ENCODE measurements at places on chromosomes 3 and 15.

GRCh38 chr3:130844462-130844861, 49.4 kb upstream of the ATP2C1 start:
- DNase-seq, result no peak

DNA sequence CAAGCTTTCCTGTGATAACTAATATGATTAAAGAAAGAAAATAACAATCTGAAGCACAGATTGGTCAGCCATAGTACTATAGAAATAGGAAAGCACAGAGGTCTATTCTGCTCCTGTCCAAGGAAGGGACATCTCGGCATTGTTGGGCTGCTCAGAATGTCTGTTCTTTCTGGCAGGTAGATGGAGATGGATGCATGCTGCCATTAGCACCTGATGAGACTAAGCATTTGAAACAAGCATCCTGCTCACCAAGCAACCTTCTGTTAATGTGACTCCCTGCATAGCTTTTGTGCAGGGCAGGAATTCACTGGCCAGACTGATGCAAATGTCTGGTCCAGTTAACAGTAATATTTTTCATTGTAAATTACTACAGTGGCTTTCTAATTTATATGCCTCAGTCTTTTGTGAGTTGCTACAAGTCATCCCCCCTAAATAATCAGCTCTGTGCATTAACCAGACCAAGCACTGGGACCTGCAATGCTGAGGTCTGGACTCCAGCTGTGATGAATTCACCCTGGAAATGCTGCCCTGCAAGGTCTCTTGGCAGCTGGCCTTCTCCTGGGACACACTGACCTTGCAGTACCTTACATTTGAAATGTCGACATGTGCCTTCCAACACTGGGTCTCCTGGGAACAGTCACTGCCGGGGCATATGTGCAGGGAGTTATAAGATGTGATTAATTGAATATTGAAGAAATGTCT, 1123.7 kb downstream of the IGSF11 start:
- DNase-seq, result no peak

DNA sequence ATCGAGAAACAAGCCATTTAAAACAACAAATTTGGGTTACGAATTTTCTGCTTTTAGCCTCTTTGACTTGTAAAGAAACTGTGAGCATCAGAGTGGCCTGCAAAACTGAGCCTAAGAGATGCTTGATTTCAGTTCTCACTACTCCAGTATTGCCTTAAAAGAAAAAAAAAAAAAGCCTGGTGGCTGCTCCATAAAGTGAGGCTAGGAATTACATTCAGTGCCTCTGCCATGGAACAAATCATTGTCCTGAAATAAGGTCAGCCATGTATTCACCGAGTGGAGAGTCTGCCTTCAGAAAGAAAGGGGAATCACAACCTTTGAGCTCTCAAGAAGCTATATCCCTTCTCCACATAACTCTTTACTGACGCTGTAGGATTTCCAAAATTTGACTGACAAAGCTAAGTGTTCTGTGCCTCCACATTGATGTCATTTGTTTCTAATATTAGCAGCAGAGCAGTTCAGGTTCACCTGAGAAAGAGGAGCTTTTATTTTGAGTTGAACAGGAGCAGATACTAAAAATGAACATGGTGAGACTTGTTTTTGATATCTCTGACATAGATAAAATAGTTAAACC, 137.3 kb downstream of the SSR3 start:
- DNase-seq, result no peak

- DNase-seq, result no peak
These were observed 237.5 kb downstream of the P3H2 start for GRCh38 chr3:189883113-189883753.

DNA sequence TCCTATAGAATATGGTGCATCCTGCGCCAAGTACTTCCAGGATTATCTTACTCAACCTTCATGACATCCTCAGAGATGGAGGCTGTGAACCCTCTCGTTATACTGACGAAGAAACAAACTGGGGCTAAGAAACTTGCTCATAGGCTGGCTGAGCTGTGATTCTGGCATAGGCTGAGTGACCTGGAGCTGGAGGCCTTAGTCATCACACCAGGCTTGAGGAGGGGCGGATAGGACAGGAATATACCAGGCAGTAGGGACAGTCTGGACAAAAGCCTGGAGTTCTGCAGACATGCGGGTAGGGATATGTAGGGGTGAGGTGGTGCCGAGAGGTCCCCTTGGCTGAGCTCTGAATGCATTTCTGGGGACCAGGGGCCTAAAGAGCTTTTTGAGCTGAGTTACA, 18.1 kb downstream of the HEMK1 start:
- DNase-seq, result no peak

DNA sequence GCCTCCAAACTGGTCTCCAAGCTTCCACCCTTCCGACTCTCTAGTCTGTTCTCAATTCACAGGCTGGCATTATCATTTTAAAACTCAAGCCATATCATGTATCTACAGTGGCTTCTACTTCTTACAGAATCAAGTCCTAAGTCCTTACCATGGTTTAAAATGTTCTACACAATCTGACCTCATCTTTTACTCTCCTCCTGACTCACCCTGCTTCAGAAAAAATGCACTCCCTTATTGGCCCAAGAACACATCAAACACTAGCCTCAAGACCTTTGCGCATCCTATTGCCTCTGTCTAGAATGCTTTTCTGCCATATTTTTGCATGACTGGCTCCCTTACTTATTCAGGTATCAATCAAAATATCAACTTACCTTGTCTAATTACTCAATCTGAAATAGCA, 11.0 kb downstream of the MRPL3 start:
- DNase-seq, result no peak

- DNase-seq, result no peak
These were observed 25.1 kb upstream of the GAP43 start for GRCh38 chr3:115598216-115598615.

- DNase-seq, result no peak
These were observed 104.5 kb downstream of the SST start for GRCh38 chr3:187565701-187566100.

- DNase-seq, result no peak
These were observed 372.8 kb downstream of the CTNNB1 start for GRCh38 chr3:41572092-41572491.

- DNase-seq, result no peak
These were observed 461.4 kb downstream of the DIPK2A start for GRCh38 chr3:144433006-144433405.

DNA sequence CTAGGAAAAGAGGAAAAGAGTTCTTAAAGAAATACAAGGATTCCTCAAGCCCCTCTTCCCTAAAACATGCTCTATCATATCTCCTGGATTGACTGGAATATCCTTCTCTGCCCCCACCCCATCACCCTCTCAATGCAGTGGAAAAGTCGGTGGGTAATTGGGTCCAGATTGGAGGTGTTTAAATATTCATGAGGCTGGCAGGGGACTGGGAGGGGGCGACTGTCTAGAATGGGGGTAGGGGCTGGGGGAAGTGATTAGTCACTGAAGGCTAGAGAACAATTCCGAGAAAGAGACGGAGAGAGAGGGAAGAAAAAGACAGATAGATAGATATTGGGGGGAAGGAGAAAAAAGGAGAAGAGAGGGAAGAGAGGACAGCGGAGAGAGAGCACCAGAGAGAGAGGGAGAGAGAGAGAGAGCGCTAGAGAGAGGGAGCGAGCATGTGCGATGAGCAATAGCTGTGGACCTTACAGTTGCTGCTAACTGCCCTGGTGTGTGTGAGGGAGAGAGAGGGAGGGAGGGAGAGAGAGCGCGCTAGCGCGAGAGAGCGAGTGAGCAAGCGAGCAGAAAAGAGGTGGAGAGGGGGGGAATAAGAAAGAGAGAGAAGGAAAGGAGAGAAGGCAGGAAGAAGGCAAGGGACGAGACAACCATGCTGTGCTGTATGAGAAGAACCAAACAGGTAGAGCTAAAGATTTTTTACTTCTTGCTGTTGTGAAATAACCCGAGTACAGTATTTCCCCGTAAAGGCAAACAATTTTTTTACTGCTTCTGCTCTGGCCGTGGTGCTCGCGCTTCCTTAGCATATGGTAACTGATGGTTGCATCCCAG, at the start of gene GAP43:
GAP43 (plus strand) TSS at position 467 of the 825 bp plus-strand sequence; CDS start at position 647, 180 bp downstream.
- peak; percentile 83 for DNase-seq

- DNase-seq, result no peak
These were observed 39.2 kb downstream of the SEMA3G start for GRCh38 chr3:52405601-52406110.

- peak; percentile 28 for DNase-seq
These were observed 44.4 kb upstream of the LARS2 start for GRCh38 chr3:45343947-45344346.

DNA sequence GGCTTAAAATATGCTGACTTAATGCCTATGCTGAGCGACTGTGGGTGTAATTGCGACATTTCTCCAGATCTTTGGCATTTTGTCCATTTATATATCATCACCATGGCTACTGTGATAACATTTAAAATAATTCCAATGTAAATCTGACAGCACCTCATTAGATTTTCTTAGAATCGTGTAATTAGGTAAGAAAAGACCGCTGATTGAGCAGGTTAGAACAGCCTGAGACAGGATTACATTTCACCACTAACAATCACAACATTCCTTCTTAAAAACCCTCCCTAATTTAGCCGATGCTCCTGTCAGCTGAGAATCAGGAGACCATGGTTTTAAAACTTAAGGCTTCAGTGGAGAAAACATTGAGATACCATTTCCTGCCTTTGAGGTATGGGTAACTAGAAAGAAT, 455.3 kb upstream of the PDZRN3 start:
- DNase-seq, result no peak

- DNase-seq, result peak; percentile 26
These were observed 595.2 kb upstream of the TBL1XR1 start for GRCh38 chr3:177792311-177793030.

GRCh38 chr15:96285305-96285704, 45.2 kb upstream of the NR2F2 start:
- DNase-seq, result peak; percentile 54

DNA sequence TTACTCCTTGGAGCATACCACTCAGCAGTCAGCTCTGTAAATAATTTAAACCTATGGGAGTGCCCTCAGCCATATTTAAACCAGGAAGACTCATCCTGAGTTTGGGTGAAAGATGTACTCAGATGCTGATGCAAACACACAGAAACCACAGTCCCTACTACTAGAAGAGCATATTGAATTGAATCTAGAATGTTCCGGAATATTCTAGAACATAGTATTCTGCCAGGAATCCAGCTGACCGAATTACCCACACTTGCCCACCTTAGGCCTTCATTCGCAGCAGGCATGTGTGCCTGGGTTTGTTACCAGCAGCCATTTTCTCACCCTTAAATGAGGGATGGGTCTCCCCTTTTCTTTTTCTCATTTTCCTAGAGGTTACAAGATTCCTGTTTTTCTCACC, 202.4 kb upstream of the ICE2 start:
- DNase-seq, result no peak

- no peak for DNase-seq
These were observed 45.4 kb downstream of the COMMD2 start for GRCh38 chr3:149706905-149707304.

- peak; percentile 39 for DNase-seq
These were observed 617.5 kb upstream of the CCDC54 start for GRCh38 chr3:106759731-106760130.

DNA sequence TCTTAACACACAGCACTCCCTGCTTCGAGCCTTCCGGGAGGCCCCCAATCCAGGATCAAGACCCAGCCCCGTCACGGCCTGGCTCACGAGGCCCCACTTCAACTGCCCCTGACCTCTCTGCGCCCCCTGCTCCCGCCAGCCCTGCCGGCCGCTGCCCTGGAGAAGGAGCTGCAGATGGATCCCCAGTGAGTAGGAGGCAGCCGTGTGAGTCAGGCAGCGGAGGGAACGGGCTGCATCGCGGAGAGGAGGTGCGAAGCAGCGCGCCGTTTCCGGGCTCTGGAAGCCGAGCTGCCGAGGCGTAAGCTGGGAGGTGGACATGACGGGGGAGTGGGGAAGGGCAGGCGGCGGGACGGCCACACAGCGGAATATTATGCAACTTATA, 133.4 kb downstream of the TPRA1 start:
- DNase-seq, result no peak

DNA sequence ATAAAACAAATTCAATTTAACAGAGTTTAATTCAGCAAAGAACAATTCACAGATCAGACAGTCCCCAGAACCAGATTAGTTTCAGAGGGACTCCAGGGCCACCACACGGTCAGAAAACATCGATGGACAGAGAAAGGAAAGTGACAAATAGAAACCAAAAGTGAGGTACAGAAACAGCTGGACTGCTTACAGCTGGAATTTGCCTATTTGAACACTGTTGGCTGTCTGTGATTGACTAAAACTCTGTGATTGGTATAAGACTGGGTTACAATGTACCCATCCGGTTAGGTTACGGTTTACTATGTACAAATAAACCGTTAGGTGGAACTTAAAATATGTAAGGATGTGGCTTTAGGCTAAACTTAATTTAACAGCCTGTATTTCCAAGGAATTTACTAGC, 30.3 kb downstream of the MOBP start:
- no peak for DNase-seq

DNA sequence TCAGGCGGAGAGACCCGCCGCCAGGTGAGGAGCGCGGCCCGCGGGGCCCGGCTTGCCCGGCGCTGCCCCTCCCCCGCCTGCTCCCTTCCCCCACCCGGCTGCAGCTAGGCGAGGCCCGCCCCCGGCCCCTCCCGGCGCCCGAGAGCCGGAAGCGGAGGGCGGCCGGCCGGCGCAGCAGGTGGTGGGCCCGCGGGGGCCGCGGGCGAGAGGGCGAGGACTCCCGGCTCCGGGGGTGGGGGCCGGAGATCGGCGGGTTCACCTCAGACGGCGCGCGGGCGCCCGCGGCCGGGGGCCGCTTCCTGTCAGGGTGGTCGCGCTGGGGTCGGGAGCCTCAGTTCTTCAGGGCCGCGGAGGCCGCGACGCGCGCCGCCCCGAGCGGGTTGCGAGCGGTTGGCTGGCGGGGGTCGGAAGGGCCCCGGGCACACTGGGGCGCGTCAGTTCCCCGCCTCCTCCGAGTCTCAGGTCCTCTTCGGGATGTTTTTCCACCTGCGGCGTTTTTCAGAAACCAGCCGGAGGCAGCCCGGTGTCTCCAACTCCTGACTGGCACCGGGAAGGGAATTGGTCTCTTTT, 395 bp downstream of the ZFAND6 start:
- peak; percentile 38 for DNase-seq

- DNase-seq, result no peak
These were observed 18.7 kb upstream of the RPP14 start for GRCh38 chr3:58287354-58287753.

- no peak for DNase-seq
These were observed 15.9 kb downstream of the TM4SF4 start for GRCh38 chr3:149490260-149490971.

DNA sequence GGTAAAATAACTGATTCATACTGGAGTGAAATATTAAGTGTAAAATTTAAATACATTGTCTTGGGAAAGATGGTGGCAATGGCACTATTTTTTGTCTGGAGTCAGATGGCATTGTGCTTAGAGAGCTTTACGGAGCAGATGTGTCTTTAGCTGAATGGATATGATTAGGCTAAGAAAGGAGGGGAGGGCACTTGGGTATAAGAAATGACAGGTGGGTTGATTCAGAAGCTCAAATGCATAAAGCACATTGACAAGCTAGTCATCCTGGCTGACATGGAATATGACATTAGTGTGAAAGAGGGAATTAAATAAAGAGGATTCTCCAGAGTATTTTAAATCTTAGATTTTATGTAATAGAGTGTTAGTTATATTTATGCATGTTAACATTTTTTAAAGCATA, 570.1 kb upstream of the CBLB start:
- DNase-seq, result no peak

Data from A172 (cell line).